ENCODE measurements at places on chromosomes 1 and 21.

- no peak for DNase-seq
These were observed 8.9 kb downstream of the STUM start for GRCh38 chr1:226557424-226557823.

DNA sequence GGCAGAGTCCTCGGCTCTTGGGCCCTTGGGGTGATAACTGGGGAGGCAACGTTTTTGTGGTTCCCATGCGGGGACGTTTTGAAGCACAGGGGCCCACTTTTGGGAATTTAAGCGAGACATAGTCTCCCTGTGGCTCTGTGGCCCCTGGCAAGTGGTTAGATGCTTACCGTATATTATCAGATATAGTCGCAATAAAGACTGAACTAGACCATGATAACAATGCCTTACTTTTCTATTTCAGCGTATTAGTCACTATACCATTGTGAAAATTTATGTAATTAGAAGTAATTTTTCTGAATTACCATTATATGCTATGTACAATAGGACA lies 538 bp upstream of the RCAN1 start:
- DNase-seq, result no peak

- no peak for DNase-seq
These were observed 34.2 kb downstream of the IGFN1 start for GRCh38 chr1:201224666-201225370.

GRCh38 chr1:8314346-8315280 lies 3.3 kb upstream of the SLC45A1 start:
- DNase-seq, result peak; percentile 8

GRCh38 chr1:175920381-175920780 lies 177.0 kb upstream of the TNR start:
- no peak for DNase-seq

DNA sequence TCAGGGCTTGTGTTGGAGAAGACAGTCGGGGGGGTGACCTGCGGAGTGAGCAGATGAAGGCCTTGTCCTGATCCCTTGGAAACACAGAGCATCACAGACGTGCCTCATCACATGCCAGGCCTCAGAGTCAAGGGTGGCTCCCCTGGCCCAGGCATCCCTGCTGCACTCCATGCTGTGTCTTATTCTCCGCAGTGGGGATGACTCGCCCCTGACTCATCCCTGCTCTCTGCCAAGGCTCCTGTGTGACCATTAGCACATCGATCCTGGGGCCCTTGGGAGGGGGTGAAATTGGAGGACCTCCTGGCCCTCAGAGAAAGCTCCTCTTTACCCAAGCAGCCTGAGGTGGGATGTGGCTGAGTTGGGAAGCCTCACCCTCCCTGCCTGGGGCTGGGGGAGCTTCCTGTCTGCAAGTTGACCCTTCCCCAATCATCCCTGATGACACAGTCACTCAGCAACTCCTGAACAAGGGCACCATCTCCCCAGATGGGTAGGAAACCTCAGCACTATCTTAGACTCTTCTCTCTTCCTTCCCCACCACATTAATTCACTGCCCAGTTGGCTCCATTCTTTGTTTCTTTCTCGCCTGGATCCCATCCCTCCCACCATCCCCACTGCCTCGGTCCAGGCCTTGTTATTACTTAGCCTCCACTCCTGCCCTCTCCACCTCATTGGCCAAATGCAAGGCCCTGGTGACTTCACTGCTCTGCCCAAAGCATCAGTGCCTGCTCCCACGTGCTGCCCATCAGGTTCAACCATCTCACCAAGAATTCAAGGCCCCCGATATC lies 74.6 kb downstream of the CAMK2N1 start:
- DNase-seq, result no peak

DNA sequence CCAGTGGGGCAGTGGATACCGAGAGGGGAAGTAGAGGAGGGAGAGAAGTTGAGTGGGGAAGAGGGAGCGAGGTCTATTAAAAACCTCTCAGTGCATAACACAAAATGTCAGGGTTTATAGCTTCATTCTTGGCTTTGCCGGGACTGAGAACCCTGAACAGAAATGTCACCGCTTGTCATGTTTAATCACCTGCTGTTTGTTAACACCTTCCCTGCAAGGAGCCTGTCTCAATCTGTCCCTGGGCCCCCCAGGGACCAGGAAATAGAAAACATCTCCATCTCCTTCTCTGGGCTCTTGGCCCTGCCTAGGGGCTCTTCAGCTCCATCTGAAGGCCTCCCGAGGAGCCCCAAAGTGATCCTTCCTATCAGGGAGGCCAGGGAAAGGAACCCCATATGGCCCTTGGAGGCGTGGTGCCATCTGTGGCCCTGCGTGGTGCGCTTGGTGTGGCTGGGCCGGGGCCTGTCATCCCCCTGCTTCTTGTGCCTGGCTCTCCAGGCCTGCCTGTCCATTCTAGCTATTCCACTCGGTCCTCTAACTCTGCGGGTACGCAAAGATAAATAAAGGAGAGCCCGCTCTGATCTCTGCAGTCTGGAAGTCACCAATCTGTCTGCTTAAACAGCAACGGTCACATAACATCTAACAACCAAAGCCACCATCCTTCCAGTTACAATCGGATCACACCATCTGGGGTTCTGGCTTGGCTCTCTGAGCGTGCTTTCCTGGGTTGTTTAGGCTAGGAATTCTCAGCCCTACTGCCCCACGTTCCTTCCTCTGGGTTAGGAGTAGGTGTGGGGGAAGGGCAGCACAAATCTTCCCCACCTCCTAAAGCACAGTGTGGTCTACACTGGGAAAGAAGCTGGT lies 113.8 kb downstream of the CASZ1 start:
- no peak for DNase-seq

- DNase-seq, result peak; percentile 88
These were observed at the start of gene AURKAIP1 for GRCh38 chr1:1374929-1375662. AURKAIP1 (minus strand) TSS chr1:1375207; CDS start chr1:1374756, 451 bp downstream.

DNA sequence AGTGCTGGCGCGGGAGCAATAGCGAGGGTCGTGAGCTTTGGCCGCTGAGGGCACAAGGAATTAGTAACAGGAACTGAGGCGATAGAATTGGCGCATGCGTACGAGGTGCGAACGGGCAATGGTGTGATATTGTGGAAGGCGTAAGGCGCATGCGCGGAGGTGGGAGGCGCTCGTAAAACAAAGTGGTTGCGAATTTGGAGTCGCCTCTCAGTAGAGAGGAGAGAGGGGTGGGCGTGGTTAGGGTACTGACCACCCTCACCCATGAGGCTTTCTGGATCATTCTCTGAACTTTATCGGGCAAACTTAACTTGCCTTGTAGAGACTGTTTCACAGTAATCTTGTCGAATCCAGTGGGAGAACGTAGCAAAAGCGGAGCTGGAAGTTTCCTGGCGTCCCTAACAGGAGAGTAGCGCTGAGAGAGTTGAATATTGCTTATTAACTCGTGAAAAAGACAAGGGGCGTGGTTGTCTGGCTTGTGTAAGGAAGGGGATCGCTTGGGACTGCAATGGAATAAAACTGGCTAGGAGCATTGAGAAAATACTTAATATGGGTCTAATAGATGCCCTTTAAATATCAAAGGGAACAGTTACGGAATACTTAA lies 427 bp downstream of the CKS1B start:
- peak; percentile 94 for DNase-seq

DNA sequence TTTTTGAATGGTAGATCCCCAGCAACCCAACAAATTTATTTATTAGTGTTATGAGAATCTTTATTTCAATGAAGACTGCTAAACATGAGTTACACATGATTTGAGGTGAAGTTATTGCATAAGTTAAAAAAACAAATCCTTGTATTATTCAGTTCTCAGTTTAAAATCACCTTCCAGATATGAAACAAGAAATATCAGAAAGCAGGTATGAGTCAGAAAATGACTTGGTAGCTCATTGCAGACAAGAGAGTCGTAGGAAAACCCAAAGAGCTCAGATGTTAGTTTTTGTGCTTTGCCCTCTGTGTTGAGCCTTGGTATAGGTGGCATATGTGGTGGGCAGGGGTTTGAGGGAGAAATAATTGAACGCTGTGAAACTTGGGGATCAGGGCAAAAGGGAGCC lies 339.4 kb downstream of the BRINP3 start:
- DNase-seq, result no peak

DNA sequence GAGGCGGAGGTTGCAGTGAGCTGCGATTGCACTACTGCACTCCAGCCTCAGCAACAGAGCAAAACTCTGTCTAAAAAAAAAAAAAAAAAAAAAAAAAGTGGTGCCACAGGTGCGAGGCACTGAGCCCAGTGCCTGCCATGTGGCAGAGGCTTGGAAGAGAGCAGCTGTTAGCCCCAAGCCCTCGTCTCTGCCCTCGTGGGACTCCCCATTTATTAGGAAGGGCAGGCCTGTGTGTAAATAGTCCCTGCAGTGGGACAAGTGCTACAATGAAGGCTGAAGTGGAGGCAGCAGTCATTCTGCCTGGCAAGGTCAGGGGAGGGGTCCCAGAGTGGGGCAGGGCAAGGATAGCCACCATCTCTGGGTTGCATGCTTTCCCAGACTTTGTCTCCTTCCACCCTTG lies 6.5 kb downstream of the RPS6KA1 start:
- DNase-seq, result no peak

GRCh38 chr1:204507317-204508105 lies 8.7 kb upstream of the MDM4 start:
- DNase-seq, result no peak

DNA sequence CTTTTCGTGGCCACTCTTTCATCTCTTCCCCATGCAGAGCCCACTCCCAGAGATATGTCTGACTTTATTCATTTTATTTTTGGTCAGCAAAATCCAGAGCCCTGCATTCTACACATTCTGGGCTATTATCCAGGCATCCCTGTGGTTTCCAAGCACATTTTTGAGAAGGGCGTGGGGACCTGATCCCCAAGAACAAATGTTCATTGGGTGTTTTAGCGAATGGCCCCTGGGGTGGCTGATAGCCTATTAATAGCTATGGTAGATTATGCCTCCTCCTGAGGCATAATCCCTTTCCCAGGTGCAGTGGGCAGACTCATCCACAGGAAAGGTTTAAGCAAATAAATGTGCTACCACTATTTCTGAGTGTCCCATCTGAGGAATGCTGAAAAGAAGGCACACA lies 511.8 kb upstream of the USP24 start:
- DNase-seq, result no peak

GRCh38 chr21:45543710-45544448 lies 1.6 kb upstream of the SLC19A1 start:
- DNase-seq, result no peak

- no peak for DNase-seq
These were observed 10.7 kb downstream of the PTPRU start for GRCh38 chr1:29247044-29247443.

DNA sequence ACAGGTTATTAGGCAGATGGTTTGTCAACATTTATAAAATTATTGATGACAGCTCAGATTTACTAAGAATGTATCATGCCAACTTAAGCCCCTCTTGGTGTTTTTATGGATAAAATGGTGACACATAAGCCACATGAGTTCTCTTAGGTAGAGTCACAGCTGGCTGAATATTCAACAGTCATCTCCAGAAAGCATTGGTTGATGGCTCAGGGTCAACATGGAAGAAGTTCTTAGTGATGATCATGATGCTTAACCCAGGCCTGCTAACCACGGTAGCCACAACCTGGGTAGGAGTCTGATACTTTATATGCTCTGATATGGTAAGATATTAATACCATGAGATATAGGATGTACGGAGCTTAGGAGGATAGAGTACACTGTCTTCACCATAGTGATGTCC lies 46.4 kb upstream of the SIPA1L2 start:
- no peak for DNase-seq

- DNase-seq, result no peak
These were observed 56.9 kb downstream of the MIER1 start for GRCh38 chr1:66981679-66982078.

DNA sequence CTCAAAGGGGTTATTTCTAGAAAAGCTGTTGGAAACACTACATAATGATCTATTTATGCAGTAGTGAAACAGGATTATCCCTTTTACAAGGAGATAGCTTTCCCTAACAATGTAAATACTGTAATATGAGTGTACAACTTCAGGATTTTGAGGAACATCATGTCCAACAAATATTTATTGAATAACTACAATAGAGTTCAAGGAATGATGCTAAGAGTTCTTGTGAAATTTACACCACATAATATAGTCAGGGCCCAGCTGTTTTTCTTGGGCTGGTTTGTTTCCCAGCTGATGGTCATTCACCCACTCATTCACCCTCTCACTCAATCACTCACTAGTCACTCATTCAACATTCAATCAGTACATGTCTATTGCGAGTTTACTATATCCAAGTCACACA lies 12.3 kb upstream of the LYPLAL1 start:
- DNase-seq, result no peak

DNA sequence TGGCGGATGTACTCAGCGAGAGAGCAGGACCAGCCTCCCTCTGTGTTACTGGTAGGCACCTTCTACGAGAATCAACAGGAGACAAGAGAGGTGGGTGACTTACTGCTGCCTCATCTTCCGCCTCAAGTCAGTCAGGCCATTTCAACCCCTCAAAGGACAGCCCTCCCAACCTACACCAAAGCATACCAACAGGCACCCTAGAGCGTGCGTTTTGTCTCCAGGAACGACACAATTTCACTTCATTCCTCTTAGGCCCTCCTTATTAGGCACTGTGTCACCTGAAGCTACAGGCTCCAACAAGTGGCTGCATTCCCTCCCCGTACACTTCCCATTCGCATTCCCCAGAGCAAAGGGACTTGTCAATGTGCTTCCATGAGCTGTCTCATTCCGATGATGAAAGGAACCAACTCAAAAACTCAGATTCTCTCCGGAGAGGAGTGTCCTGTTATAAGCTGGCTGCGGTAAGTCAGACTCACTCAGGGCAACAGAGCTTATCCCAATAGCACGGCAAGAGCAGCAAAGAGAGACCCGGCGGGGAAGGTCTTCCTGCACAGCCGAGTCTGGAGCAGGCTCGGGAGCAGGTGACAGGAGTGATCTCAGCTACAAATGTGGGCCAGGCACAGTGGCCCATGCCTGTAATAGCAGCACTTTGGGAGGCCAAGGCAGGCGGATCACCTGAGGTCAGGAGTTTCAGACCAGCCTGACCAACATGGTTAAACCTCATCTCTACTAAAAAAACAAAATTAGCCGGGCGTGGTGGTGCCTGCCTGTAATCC lies 120.6 kb upstream of the IFFO2 start:
- no peak for DNase-seq

DNA sequence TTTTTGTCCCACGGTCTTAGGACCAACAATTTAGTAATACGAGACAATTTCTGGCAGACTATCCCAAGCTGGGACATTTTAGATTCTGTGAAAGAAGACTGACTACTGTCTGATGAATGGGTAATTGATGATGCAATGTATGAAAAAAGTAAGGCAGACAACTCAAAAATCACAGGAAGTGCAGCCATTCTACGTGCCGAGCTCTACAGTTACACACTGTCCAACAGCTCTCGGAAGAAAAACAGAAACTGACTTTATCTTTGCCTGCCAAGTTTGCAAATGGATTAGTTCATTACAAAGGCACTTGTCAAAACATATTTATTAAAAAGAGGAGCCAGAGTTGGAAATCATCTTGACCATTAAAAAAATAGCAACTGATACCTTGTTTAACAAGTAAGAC lies 31.3 kb downstream of the ZBTB8B start:
- no peak for DNase-seq
